ENCODE measurements at places on chromosomes 3 and 15.

GRCh38 chr3:42043099-42043813, 47.9 kb upstream of the TRAK1 start:
- DNase-seq, result peak; percentile 81

DNA sequence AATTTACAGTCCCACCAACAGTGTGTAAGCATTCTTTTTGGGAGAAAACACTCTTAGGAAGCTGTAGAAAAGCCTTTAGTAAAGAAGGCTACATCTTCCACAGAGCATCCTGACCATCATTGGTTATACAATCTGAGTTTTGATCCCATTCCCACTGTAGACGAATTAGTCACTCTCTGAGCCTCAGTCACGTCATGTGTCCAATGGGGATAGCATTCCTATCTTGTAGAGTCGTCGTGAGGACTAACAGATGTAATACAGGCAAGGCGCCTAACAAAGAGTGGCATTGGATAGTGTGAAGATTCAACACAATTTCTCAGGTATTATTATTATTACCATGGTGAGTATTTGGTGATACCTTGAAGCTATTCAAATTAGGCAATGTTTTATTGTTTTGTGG, 44.0 kb upstream of the ALDH1A3 start:
- DNase-seq, result no peak

- DNase-seq, result no peak
These were observed 113.5 kb upstream of the LMOD3 start for GRCh38 chr3:69235882-69236281.

- no peak for DNase-seq
These were observed at the start of gene MAPKAPK3 for GRCh38 chr3:50617096-50617791. Gene MAPKAPK3 (plus strand): TSS chr3:50617151. CDS start chr3:50617566, 415 bp downstream.

DNA sequence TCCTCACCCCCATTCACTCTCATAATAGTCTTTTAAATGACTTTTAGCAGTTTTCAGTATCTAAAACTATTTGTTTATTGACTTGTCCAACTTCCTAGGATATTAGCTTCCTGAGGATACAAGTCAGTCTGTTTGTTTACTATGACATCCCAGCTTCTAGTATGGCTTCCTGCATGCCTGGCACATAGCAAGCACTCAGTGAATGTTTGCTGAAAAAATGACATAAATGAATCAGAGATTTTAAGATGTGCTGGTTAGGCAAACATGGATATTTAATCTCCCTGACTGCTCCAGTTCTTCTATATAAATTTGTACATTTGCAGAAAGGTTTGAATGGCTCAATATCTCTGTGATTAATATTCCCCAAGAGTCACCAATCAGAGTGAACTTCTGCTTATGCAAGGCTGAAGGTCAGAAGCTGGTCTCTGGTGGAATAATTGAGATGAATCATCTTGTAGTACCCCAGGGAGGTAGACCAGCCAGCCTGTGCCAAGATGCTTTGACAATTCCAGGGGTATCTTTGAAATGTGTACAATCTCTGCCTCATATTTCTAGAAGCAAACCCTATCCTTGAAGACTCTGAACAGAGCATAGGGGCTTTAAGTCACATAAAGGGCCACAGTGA, 219.0 kb upstream of the LMCD1 start:
- no peak for DNase-seq

GRCh38 chr3:98906230-98906629, 4.7 kb upstream of the DCBLD2 start:
- no peak for DNase-seq

DNA sequence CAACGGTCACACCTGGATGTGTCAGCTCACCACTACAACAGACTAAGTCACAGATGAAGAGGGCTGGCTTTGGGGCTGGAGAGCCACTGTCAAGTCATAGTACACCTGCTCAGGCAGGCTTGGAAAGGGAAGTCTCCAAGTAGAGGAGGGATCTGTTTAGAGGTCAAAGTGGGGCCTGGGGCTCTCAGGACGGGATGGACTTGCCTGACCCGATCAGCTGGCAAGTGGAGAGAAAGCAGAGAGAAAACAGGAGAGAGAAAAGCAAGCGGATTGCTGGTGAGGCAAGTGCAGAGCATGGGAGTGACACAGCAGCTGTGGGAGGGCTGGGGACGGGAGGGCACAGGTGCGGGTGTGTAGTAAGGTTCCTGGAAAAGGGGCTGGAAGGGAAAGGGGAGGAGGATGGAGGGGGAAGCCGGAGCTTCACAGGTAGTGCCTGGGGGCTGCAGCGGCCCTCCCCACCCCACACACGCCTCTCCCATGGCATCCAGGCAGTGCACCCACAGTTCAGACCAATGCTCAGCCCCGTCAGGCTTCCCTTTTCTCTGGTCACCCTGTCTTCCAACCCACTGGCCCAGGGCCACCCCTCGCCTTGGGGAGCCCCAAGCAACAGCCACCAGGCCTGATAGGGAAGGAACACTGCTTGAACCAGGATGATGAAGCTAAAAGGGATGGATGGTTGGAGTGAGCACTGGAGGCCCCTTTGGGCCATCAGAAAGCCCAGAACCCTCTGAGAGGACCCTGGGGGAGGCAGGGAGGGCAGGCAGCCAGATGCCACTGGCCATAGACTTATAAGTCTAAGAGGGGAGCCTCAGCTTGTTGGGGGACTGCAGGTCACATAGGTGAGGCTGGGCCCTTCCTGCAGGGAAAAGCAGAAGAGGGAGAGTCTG, 8.5 kb downstream of the RPS17 start:
- no peak for DNase-seq

DNA sequence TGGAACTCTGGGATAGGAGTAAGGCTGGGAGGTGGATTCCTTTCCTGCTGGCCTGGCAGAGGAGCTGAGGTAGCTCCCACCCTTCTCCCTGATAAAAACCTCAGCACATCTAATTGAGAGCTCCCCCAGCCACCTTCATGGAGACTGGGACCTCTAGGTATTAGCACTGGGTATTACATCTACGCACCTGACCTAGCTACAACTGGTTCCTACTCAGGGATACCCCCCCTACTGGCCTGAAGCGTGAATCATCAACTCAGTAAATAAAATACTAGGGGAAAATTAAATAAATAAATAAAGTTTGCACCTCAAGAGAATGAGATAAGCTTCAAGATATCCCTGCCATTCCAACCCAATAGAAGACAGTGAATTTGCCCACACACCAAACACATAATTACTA, 140.4 kb downstream of the NEK10 start:
- DNase-seq, result peak; percentile 43

- no peak for DNase-seq
These were observed 7.4 kb upstream of the CCDC33 start for GRCh38 chr15:74228723-74229081.

DNA sequence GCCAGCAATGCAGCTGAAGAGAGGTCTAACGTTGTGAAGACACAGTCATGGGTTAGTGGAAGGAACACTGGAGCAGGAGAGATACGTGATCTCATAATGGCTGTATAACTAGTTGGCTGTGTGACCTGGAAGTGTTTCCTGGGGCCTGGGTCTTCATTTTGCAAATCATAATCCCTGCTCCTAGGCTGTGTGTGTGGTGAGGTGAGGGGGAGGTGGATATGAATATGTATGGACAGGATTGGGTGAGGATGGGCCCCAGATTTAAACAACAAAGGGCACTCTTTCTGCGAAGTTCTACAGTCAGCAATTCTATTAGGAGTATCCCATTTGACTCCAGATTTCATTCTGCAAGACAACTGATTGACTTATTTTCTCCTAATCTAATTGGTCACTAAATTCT, 41.3 kb downstream of the ANKRD28 start:
- no peak for DNase-seq

GRCh38 chr3:149881879-149882278, 68.9 kb downstream of the RNF13 start:
- no peak for DNase-seq

DNA sequence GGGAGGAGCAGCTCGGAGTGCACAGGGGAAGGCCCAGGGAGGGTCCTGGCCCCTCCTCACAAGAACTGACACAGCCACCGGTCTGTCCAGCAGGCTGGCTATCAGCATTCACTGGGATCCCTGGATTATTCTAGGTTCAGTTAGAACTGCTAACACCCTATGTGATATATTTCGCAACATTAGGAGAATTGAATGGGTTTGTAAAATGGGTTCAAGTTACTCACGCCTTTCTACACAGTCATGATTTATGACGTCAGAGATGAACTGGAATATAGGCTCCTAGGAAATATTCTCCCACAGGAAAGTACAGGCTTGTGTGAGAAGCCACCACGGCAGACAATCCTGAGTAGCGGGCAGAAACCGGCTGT, 969 bp upstream of the BSN start:
- DNase-seq, result no peak

- DNase-seq, result no peak
These were observed 74.6 kb downstream of the FGF12 start for GRCh38 chr3:192652727-192653126.

DNA sequence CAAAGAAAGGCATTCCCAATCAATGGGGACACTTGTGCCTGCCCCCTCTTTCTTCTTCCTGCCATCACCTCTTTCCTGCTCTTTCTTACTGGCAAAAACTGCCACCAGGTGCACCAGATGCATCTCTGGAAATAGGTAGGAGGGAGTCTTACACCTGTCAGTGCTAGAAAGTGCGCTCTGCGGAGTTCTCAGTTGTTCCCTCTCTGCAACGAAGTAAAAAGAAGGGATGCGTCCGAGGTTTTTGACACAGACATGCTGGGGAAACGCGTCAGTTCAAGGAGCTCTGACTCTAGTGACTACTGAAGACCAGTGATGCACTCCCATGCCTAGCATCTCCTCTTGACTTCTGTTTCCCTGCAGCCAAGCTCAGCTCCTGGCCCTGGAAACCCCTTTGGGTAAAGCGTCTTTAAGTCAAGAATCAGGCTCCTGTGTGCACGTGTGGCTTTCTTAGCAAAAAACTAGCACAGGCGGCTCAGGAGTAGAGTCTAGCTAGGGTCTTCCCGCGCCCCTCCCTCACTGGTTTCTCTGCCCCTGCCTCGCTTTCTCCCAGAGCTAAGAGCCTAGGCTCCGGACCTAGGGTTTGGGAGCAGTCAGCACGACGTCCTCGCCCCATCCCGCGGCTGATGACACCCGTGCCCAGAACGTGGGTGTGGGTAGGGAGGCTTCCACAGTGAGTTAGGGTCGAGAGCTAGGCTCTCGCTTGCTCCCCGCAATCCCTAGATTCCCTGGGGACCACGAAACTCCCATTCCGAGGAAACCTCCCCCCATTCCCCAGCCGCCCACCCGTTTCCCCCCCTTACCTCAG, 564 bp upstream of the GRM7 start:
- no peak for DNase-seq

DNA sequence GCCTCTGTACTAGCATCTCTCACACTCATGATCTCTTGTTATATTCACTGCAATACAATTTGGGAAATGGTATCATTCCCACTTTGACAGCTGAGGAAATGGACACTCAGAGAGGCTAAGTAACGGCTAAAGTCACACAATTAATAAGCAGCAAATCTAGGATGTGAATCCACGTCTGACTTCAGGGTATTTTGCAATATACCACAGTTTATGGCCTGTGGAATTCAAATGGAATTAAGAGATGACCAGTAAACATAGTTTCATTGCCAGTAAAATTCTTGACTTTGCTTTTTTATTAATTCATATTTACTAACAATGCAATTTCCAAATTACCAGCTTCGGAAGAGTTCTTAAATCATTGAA, 61.1 kb downstream of the CCNL1 start:
- DNase-seq, result no peak

DNA sequence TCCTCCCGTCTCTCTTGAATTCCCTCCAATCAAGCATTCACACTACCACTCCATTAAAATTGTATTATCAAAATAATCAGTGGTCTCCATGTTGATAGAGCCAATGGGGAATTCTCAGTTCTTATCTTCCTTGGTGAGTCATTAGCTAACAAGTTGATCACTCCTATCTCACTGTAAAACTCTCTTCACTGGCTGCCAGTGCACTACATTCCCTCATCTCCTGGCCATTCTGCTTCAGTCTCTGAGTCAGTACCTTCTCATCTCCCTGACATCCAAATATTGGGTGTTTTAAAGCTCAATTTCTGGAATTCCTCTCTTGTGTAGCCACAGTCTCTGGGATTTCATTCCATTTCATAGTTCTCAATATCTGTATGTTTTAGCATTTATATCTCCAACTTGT, 175.2 kb downstream of the ALDH1A2 start:
- no peak for DNase-seq

GRCh38 chr15:57090496-57090859, 172.0 kb downstream of the TCF12 start:
- no peak for DNase-seq

DNA sequence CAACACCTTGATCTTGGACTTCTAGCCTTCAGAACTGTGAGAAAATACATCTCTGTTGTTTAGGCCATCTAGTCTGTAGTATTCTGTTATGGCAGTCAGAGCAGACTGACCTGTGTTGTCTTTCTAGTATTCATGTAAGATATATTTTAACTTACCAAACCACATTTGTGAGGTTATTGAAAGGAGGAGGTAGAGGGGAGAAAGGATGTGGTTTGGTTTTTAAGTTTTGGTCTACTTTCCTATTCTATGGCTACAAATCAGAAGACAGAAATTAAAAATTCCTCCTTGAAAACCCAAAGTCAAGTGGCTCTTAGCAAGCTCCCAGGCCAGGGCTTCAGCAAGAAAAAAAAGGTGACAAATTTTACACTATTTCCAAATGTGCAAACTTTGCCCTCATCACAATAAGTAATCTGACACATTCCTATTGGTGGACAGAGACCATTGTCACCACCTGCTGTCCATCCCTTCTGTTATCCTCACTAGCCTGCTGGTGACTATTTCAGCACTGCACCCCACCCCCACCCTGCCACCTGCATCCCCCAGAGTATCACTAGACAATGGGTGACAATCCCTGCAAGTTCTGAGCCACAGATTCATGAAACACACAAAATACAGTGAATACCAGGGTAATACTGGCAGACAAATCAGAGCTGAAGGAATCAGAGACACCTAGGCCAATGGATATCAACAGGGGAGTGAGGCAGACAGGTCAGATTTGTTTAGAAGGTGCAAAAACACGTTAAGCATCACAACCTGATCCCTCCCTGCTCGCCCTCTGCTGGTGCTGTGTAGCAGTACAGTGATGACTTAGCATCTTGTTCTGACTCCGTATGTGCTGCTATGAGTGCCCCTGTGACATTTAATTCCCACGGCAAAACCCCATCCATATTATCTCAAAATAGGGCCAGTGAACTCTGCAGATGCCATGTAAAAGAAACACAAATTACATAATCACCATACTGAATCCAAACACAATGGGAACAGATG, 79.0 kb upstream of the DCLK3 start:
- peak; percentile 65 for DNase-seq

- DNase-seq, result no peak
These were observed 782.4 kb upstream of the ROBO1 start for GRCh38 chr3:80550174-80550573.

DNA sequence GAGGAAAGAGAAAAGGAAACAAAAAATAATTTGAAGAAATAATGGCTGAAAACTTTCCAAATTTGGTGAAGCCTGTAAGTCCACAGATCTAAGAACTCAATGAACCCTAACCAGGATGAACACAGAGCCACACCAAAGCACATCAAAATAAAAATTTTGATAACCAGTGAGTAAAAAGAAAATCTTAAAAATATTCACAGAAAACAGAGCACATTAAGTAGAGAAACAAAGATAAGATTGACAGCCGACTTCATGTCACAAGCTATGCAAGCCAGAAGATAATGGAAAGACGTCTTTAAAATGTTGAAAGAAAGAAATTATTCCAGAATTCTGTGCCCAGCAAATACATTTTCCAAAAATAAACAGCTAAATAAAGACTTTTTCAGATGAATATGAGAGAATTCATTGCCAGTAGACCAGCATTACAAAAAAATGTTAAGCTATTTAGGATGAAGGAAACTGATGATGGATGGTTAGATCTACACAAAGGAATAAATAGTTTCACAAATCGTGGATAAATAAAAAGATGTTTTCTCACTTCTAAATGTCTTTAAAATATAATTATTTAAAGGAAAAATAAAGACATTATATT, 140.2 kb upstream of the SKOR1 start:
- DNase-seq, result peak; percentile 77
